Kidney (tissue), 22 donors: ENCODE measurements at places on chromosomes 2 and 18. TPM values are rescaled to one million over a fixed set of nuclear protein-coding genes. Genes with fewer than 3 reads are reported as not detected.

The TUBB8B gene
- polyA plus RNA-seq: 0.45 TPM

DNA sequence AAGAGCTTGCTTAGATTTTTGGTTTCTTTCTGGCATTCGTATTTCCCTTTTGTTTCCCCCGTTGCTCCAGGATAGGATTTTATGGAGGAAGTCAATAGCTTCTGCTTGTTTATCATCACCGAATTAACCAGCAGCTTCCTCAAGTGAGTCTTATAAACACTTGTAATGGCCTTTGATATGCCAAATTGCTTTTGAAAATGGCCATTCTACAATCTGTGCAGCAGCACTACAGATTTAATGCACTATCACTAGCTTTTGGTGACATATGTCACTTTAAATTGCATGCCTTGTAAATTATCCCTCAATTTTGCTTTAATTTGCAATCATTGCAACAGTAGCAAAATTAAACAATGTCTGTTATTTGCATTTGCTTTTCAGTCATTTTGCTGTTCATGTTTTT, 774.7 kb downstream of the METTL4 start:
- DNase-seq: no peak

- DNase-seq: peak; percentile 64
These were observed 31.2 kb upstream of the SLC66A3 start for GRCh38 chr2:11123856-11124759.

DNA sequence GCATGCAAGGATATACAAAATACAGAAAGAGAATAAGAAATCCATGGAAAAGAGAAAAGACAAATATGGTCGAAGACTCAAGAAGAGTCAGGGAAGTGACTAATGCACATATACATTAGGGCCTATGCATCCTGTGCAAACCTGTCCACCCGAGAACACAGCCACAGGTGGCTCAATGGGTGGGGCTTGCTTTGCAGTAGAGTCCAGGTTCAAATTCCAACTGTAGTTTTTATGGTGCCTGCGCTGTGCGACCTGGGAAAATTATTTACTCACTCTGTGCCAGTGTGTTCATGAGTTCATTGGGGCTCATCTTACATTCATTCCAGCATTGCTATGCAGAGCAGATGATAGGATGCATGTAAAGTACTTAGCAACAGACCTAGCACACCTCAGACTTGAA, 244.7 kb downstream of the CTNNA2 start:
- DNase-seq: no peak

DNA sequence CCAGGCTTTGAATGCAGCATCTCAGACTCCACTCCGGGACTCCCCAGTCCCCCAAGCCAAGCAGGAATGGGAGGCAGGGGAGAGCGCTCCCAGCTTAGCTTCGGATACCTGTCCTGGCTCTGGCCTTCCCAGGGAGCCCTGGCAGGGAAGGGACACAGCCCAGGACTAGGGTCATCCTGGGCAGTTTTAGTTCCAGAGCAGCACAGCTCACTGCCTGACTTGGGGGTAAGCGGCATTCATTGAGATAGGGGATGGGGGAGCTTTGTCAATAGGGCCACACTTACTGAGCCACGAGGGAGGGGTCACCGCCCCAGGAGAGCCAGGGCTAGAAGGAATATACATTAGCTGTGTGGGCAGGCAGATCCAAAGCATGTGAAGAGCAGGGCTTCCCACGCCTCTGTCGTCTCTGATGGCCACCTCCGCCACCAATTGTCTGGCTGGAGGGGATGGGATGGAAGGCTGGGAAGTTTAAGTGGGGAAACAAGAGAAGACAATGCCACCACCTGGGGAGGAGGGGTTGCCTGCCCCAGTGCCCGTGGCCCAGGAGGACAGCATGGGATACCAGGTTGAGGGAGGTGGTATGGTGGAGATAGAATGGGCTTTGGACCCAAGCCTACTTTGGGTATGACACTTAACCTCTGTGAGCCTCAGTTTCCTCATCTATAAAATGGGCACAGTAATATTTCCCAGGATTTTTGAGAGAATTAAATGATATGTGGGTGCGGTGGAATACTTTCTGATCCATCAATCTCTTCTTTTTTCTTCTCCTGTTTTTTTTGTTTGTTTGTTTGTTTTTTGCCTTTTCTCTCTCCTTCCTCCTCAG, 40.2 kb downstream of the SCTR start:
- DNase-seq: peak; percentile 46
